ENCODE measurements at places on chromosomes 6 and 20.
A peak's percentile ranks its signal among the peaks of the same experiment; 100 is the strongest.

GRCh38 chr6:130111031-130111430, 92.7 kb downstream of the L3MBTL3 start:
- DNase-seq: no peak

- DNase-seq: no peak
Observed at GRCh38 chr6:130367767-130368166, 1.9 kb downstream of the TMEM200A start.

GRCh38 chr6:75418233-75418632, 75.4 kb downstream of the FILIP1 start:
- DNase-seq: no peak

DNA sequence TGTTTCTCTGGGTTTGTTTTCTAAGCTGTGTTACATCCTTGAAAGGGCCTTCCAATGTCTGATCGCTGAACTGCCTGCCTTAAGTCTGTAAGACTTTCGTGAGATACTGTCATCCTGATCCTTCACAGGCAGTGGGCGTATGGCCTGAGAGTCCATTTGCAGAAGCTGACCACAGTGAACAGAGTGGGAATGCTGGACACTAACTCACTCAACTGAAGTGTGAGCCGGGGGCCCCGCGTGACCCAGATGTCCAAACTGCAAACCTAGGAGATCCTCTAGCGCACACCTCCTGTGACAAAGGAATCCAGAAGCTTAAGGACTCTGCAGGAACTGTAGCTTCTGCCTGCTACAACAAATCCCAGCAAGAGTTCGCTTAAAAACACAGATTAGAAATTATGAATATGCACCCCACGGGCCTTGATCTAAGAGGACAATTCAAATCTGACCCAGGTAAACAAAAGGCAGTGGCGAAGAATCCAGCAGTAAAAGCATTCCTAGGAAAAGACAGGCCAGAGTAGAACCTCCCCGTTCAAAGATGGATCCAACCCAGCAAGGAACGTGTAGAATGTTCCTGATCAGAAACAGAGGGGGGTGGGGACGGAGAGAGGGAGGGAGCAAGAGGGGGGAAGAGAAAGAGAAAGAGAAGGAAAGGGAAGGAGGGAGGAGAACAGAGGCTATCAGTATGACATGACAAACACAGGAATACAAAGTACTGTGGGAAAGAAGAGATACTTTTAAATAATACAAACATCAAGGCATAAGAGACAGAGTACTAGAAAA, 135.0 kb upstream of the AFDN start:
- no peak for DNase-seq

GRCh38 chr20:62762801-62763368, 33.4 kb upstream of the MRGBP start:
- DNase-seq: no peak

GRCh38 chr6:76490456-76490855, 418.0 kb upstream of the IMPG1 start:
- DNase-seq: no peak

DNA sequence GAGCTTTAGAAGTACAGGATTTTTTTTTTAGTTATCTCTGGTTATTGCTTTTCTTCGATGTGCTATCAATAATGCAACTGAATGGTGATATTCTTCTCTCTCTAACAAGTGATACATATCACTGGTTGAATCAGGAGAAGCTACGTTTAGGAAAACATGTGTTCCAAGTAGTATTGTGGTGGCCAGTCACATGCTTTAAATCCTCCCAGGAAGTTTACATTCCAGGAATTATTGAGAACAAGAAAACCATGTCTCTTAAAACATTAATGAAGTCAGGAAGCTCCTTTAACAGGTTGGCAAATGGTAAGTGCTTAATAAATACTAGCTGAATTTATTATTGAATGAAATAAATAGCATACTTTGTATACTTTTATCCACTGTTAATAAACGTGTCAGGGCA, 371.1 kb downstream of the BCKDHB start:
- DNase-seq: no peak

DNA sequence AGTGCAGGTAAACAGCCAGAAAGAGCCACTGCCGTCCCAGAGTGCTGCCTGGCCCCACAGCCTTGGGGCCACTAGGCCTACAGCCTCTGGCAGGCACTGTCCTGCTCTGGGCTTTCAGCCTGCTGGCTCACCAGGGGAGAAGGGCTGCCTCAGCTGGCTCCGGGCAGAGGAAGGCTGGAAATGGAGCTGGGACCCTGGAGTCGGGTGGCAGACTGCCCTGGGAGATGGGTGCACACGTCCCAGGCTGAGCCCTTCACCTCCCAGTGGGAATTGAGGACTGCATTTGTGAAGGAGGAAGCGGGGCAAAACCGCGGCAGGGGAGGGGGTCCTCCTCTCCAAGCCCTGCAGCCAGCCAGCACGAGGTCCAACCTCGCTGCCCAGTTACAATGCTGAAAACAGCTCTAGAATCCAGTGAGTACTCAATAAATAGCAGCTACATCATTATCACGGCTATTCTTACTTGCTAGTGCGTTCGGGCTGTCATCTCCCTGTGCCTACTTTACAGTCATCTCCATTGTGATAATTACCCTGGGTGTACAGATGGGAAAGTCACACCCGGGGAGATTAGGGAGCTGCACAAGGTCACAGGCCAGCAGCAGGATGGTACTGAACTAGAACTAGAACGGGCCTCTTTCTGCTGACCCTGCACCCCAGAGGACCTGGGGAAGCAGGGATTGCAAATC, 13.1 kb downstream of the ACSS1 start:
- DNase-seq: no peak

GRCh38 chr6:49030251-49031020, 432.6 kb downstream of the MMUT start:
- DNase-seq: no peak

- DNase-seq: no peak
Observed at GRCh38 chr6:14320332-14320731, 202.8 kb downstream of the CD83 start.

DNA sequence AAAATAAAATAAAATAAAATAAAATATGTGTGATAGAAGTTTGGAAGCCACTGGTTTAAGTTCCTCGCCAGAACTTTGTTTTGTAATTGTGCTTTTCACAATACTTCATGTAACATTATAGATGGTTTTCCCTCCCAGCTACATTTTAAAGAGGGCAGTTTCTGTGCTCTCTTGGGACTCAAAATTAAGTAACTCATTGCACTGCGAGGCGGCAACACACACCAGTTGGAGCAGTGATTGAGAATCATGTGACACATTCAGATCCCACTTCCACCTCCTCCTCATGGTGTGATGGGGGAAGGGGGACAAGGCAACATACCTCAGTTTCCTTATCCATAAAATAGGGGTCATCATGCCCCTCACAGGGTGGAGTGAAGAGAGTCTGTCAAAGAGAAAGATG, 7.5 kb downstream of the C2 start:
- DNase-seq: no peak

- DNase-seq: no peak
Observed at GRCh38 chr20:24622856-24623255, 153.4 kb downstream of the SYNDIG1 start.

DNA sequence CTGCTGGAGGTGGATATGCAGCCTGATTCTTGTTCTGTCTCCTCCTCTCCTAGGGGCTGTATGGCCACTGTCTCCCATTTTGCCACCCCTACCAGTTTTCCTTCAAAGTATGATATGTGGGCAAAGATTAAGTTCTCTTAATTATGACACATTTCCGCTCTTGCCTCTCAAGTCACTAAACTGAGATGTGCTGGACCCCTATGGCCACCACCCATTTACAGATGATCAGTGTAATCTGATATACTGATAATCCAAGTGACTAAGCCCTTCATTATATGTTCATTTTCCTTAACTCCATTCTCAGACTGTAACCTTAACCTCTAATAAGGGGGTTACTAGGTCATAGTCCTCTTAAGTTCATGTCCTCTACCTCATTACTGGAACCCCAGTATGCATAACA, 711 bp upstream of the C20orf141 start:
- no peak for DNase-seq

GRCh38 chr6:47209632-47210031, 100.1 kb downstream of the TNFRSF21 start:
- no peak for DNase-seq

DNA sequence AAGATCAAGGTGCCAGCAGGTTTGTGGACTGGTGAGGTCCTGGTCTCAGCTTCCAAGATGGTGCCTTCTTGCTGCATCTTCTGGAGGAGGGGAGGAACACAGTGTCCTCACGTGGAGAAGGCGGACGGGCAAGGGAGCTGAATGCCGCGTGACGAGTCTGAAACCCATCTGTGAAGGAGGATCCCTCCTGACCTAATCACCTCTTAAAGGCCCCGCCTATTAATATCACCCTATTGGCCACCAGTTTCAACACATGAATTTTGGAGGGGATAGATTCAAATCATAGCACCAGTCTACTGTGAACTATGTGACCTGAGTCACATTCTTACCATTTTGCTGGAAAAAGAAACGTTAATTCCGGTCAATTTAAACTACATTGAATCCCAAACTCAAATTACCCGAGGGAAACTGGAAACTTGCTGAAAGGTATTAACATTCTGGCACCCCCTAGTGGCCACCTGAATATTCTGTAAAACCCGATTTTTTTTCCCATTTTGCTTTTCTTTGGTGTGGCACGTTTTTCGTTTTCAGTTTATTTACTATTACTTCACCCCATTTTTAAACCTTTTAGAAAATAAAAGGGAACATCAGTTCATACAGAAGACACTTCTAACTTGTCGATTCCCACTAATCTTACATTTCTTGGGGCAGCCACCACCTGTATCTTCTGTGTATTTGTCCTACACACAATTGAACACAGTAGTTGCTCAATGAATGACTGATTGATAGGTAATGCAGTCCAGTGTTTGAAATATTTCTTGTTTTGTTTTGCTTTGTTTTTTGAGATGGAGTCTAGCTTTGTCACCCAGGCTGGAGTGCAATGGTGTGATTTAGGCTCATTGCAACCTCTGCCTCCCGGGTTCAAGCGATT, 17.9 kb upstream of the CCDC170 start:
- peak; percentile 12 for DNase-seq

GRCh38 chr6:6803180-6803977, 214.9 kb downstream of the LY86 start:
- DNase-seq: no peak

GRCh38 chr6:154738551-154738961, 5.3 kb downstream of the SCAF8 start:
- DNase-seq: no peak

DNA sequence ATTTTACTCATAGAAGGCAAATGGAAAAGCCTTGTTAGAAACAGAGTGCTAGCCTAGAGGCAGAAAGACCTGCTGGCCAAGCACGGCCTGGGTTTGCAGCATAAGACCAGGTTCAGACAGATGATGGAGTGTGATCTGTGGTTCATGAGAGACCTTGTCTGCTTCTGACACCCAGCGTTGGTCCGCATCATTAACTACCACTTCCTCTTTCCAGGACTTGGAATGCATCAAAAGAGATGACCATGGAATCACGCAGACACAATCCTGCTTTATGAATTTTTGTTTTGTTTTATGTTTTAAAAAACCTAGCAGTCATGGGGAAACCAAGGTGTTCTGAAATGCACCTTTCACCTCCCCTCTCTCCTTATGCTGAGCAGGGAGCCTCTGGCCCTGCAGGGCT, 76.8 kb upstream of the SYNDIG1 start:
- no peak for DNase-seq

DNA sequence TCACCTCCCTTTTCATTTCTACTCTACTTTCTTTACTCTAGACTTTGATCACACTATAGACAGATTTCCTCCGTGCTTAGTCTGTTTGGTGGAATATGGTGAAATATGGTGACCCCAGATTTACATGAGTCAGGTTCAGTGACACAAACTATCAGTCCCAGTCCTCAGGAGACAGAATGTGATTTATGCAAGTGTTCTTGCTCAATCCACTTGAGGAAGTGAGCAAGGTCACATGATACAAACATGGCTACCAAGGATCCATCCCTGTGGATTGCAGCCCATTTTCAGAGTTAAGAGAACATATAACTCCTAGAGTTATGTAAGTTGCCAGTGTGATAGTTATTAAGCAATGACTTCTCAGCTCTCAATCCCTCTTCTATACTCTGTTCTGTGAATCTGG, 23.7 kb upstream of the TSHZ2 start:
- DNase-seq: no peak

DNA sequence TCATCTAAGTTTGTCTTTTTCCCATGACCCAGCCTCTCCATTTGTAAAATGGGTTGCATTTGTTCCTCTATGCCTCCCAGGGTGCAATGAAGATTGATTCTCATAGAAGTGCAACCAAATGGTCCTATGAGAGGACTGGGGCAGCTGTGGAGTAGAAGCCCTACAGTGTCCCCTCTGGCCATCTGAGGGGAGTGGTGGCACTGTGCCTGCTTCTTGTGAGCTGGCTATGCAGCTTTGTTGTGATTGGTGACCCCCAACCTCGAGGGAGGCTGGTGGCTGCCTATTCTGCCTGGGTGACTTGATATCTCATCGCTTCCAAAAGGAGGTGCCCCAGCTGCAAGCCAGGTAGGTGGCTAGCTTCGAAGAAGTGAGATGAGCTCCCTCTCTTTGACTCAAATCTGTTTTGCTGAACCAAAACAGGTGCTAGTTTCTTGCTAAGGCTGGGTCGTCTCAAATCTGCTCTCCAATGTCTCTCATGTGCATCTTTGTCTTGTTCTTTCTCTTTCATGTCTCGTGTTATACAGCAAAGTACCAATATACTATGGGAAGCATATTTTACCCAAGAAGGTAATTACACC, 33.9 kb downstream of the TXLNB start:
- no peak for DNase-seq

GRCh38 chr6:106473812-106474211, 113.3 kb downstream of the CRYBG1 start:
- DNase-seq: no peak

- DNase-seq: no peak
Observed at GRCh38 chr6:41170547-41171160, 7.7 kb upstream of the TREM2 start.

- no peak for DNase-seq
Observed at GRCh38 chr6:167677422-167677789, 149.3 kb upstream of the AFDN start.

DNA sequence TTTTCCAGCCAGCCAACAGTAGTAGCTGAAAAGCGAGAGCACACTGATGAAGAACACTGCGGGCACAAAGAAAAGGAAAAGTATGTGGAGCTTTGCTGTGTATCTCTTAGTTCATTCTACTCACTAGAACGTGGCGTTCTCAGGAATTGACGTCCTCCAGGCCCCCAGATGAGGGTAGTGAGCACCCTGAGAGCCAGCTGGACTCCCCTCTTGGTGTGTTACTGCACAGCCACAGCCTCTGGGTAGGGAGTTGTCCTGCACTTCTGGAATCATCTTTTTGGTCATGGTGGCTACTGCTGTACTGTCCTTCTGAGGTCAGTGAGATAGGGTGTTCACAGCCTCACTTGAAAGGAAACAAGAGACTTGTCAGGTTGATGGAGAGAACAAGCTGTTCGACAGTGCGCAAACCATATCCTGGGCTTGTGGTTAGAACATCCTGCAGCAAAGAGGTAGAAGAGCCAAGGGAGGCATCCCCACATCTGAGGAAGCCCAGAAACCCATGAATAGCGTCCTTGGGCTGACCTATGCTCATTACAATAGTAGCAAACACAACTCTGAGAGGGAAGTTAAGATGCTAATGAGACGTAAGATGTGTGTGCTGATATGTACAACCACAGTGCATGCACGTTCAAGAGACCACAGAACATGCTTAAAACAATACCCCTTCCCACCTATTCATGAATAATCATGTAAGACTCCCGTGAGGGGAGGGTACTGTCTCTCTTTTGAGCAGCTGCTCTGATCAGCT, 14.6 kb upstream of the HLA-F start:
- DNase-seq: no peak
